Body of pancreas (tissue), 4 donors: ENCODE measurements at places on chromosomes 12 and 14. TPM values are rescaled to one million over a fixed set of nuclear protein-coding genes. Genes with fewer than 3 reads are reported as not detected.

DNA sequence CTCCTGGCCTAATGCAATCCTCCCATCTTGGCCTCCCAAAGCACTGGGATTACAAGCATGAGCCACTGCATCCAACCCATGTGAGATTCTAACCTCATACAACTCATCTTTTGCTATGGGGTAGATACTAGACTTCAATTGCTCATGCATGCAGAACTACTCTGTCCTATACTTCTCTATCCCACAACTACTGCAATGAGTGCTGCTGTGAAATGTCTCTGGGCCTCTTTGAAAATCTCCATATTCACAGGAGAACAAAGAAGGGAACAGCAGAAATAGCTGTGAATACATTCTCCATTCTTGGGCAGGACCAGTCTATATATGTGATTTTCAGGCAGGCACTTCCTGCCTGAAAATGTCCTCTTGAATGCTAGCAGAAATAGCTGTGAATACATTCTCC lies 220.7 kb upstream of the GRIP1 start:
- DNase-seq: no peak

- DNase-seq: no peak
Observed at GRCh38 chr12:15649347-15649746, 139.8 kb downstream of the EPS8 start.

- DNase-seq: peak; percentile 94
Observed at GRCh38 chr12:109863847-109864712, 16.3 kb downstream of the GLTP start.

DNA sequence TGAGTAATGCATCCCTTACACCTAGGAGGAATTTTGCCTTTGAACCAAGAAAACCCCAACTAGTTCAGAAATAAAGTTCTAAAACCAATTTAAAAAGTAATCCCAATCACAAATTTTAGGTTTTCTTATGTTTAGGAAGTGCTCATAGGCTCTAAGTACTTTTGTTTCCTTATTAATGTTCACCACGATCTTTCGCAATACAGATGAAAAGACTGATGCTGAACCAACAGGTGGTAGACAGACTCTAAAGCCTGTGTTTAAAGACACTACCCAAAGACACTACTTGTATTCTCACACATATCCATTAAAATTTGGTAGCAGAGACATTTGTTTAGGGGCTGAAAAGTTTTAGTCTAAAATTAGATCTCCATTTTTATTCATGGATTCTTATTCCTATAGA lies 10.6 kb upstream of the PHLDA1 start:
- no peak for DNase-seq

- DNase-seq: no peak
Observed at GRCh38 chr14:39426605-39427004, 5.6 kb downstream of the FBXO33 start.

The RIPK3 gene
- total RNA-seq: 9.9 TPM

The DHRS4L2 gene
- total RNA-seq: 10.6 TPM
